Kidney (tissue), 22 donors: ENCODE measurements at places on chromosomes 2 and 18.

DNA sequence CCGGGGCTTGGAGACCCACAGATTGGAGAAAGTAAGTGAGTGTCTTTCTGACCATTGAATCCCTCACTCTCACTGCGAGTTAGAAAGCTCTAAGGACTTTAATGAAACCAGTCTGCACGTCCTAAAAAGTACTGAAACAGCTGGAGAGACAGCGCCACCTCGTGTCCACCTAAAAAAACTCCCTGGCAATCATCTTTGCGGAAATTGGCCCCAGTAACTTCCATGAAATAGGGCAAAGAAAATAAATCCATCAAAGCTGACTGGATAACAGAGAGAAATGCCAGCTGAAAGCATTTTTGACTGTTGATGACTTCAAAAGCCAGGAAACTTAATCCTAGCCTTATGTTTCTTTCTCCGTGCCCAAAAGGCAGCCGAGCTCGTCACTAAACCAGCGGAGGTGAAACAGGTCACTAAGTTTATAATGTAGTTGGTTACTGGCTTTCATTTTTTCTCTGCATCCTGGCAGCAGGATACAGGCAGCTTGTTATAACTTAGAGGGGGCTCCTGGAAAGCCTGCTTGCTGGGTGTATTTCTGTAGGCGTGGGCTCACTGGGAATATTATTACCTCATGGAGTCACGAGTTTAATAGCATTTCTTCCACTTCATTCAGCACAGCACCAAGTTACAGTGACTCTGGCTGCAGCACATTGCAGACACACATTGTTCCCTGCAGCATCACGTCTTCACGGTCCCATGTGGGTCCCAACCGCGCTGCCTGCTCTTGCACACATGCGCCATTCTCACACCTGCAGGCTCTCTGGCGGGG lies 266.5 kb downstream of the HRH4 start:
- no peak for DNase-seq

DNA sequence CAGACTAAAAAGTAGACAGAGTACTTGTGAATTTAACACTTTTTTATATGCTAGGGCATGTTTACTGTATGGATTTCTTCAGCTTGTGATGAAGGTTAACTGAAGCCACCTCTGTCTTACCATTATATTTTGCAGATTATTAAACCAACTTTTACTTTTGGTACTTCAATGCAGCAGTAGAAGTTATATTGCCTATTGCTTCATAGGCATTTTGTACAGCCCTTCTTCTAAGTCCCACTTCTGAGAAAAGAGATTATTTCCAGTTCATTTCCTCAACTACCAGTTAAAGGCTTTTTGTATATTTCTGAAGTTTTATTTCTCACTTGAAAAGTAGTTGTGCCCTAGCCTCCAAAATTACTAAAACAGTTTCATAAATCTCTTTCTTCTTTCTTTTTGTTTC lies 256.4 kb upstream of the FBXO11 start:
- DNase-seq, result no peak

GRCh38 chr2:100875516-100876230 lies 55.7 kb downstream of the NPAS2 start:
- no peak for DNase-seq

DNA sequence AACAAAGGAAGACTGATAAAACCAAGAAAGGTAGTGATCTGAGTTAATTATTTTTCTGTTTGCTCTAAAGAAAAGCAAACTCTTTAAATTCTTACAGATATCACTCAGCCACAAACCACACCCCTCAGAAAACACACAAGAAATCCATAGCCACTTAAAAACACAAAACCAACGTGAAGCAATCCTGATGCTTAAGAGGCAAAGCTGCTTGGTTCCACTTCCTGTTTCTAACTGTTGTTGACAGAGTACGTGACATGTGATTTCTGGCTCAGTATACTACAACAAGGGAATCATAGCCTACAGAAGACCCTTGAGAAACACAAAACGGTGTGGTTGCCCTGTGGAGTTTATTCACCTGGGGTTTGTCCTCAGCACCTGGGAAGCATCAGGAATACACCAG lies 240.9 kb upstream of the APCDD1 start:
- no peak for DNase-seq

DNA sequence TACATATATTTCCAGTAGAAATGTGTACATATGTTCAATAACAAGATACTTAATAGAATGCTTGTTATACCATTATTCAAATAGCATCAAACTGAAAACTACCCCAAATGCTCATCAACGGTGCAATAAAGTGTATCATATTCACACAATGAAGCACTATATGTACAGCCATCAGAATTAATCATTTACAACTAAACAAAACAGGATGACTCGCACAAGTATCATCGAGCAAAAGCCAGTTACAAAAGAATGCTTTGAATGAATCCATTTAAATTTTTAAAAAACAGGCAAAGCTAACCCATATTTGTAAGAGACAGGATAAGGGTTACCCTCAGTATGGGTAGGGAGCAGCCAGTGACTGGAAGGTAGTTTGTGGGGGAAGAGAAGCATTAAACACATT lies 132.8 kb upstream of the PDE1A start:
- DNase-seq, result no peak

- DNase-seq, result no peak
Measured at GRCh38 chr18:79952996-79953559, 1.6 kb upstream of the SLC66A2 start.

GRCh38 chr2:170313347-170313991 lies 135.5 kb downstream of the MYO3B start:
- DNase-seq, result no peak

- peak; percentile 23 for DNase-seq
Measured at GRCh38 chr2:102155703-102156515, 13.4 kb downstream of the IL1R1 start.

DNA sequence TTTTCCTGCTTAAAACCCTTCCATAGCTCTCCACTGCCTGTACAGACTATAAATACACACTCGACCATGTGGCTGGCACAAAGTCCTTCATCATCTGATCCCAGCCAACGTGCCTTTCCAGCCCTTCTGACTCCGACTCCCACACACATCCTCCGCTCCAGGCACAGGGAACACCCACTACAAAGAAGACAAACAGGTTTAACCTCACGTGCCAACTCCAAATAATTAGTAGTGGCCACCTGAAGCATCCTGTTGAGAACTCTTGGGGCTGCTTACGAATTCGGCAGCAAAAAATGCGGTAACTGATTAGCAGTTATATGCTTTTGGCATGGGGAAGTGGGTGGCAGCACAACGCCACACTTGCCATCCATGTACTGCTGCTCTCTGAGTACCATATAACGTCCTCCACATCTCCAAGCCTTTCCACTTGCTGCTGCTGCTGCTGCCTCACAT lies 12.1 kb downstream of the SPIRE1 start:
- peak; percentile 52 for DNase-seq

- DNase-seq, result no peak
Measured at GRCh38 chr2:98395977-98396376, 48.7 kb upstream of the INPP4A start.

- no peak for DNase-seq
Measured at GRCh38 chr2:208725280-208725679, 318.7 kb downstream of the PTH2R start.

DNA sequence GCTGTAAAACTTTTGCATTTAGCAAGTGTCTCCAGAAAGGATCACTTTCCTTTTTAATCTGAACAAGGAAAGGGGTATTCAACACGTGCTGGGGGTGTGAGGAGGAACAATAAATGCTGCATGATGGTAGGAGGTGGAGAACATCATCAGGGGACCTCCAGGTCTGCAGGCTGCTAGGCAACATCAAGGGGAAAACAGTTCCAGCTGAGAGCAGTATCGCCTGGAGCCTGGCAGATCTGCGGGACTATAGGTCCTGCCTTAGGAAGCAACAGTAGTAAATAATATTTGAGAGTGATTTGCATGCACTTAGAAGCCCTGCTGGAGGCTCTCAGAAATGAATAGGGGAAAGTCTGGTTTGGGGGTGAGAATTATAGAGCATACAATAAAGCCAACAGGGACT lies 175.6 kb downstream of the SUCLG1 start:
- DNase-seq, result no peak

GRCh38 chr2:46435796-46436360 lies 43.5 kb upstream of the TMEM247 start:
- no peak for DNase-seq

GRCh38 chr2:111624411-111625156 lies 259.4 kb downstream of the ANAPC1 start:
- DNase-seq, result no peak

DNA sequence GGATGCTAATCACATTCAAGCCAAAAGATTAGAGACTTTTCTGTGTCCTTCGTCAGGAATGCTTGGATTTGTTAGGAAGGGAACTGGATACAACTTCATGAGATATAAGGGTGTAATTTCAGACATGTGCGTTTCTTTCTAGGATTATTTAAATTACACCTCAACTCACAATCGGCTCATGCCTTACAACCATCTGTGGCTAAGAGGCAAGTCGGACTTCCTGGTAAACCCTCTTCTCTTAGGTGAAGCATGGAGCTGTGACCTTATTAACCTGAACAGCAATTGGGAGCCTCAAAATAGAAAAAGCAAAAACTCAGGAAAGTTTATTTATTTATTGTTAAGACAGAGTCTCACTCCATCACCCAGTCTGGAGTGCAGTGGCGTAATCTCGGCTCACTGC lies 61.8 kb downstream of the SEMA4F start:
- no peak for DNase-seq

DNA sequence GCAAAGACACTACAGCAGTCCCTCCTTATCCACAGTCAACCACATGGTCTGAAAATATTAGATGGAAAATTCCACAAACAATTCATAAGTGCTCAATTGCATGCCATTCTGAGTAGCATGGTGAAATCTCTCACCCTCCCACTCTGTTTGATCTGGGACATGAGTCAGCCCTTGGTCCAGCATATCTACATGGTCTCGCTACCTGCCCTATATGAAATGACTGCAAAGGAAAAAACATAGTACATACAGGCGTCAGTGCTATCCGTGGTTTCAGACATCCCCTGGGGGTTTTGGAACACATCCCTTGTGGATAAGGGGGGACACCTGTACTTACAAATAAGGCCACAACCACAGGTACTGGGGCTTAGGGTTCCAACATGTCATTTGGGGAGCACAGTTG lies 73.7 kb downstream of the CABLES1 start:
- DNase-seq, result no peak

GRCh38 chr2:113225263-113226259 lies 51.8 kb downstream of the PSD4 start:
- DNase-seq, result peak; percentile 90

GRCh38 chr18:45012286-45012685 lies 331.6 kb downstream of the SETBP1 start:
- DNase-seq, result no peak
